Cerebellar nuclear complex (tissue), 1 donor: ENCODE measurements at places on chromosomes 4 and X.

DNA sequence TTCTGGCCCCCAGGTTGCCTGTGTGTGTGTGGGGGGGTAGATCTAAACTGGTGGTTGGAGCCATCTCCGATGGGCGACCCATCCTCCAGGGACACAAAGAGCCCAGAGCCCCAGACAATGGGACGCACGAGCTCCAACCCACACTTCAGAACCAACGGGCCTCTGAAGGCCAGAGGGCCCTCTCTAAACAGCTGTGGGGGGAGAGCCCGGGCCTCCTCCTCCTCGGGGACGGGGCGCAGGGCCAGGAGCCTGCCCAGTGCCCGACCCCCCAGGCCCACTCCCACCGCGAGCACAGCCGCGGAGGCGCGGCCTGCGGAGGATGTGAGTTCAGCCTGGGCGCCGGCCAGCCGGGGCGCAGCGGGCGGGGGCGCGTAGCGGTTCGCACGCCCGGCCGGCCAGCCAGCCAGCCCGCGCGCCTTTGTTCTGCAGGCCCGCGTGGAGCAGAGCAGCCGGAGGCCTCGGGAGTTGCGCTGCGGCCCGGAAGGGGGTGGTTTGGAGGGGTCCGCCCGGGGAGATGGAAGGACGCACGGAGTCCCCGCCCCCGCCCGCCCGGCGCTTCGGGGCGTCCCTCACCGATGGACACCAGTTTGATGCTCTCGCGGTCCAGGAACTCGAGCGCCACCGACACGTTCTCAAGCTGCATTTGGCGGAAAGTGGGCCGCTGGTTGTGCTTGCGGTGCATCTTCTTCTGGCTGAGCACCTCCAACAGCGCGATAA, 4.0 kb downstream of the FLNA start:
- DNase-seq, result no peak

- DNase-seq, result no peak
Measured at GRCh38 chrX:9966775-9967408, at the start of gene CLDN34. TSS of gene CLDN34 (plus strand) at chrX:9967358. CDS start at chrX:9967358, 0 bp downstream.

- no peak for DNase-seq
Measured at GRCh38 chrX:20235755-20236154, 31.0 kb downstream of the RPS6KA3 start.

- no peak for DNase-seq
Measured at GRCh38 chr4:100095729-100096595, 94.3 kb downstream of the DDIT4L start.

GRCh38 chr4:1058997-1059665, 47.7 kb downstream of the FGFRL1 start:
- no peak for DNase-seq

DNA sequence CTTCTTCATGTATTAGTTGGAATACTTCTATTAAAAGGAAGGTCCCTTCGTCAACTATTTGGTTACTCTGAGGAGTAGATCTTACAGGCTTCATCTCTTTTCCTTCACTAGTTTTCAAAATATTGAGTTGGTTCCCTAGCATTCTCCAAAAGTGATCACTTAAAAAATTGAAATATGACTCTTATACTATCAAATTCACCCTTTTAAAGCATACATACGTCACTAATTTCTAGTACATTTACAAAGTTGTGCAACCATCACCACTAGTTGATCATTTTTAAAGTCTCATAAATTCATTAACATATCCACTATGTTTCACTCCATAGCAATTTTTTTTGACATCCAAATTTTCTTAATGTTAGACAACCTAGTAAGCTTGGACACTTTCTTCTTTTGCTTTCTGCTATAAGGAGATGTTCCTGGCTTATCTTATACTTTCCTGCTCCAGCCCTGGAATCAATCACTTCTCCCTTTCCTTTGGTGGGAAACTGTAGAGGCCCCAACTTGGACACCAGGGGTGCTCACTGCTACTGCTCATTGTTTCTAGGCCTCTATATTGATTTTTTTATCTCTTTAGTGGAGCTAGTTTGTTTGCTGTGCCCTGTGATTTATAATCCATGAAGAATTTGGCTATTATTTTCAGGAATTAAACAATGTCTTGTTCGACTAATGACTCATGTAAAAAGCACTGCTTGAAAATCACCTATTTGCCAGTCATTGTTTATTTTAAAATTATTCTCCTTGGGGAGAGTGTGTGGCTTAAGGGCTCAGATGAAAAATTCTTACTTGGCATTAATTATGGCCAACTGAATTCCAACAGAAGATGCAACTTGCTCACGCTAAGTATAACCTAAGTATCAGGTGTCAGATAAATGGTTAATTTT, 4.0 kb upstream of the ZFX start:
- DNase-seq, result no peak

GRCh38 chrX:44178274-44179053, 165.0 kb downstream of the EFHC2 start:
- no peak for DNase-seq

DNA sequence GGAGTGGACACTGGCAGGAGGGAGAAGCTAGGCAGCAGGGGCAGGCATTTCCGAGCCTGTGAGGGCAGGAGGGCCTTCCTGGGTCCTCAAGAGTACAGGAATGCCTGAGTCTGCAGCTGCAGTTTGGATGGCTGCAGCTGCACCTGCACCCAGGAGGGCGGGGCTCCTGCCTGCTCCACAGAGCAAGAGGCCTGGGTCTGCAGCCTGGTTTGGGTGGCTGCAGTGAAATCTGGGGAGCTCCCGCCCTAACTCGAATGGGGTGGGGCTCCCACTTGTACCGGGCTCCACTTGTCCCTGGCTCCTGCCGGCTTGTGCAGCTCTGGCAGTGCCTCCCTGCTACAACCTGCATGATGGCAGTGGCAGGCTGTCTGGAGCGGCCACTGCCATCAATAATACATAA, 436.0 kb downstream of the ARHGAP24 start:
- DNase-seq, result no peak

DNA sequence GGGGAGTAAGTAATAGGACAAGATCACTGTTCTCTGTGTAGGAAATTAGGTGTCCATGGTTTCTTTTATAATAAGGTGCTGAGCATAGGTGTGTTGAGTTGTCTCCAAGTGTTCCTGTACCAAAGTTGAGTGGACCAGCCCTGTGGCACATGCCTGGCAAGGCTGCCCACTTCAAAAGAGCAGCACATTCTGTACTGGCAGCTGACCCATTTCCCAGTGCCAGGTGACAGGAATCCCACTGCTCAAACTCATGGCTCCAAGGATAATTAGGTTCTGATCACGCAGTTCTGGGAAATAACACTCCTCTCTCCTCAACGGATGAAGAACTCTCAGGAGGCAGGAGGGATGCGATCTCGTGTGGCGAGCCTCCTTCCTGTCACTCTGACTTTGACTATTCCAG, 12.8 kb upstream of the LGI2 start:
- no peak for DNase-seq

DNA sequence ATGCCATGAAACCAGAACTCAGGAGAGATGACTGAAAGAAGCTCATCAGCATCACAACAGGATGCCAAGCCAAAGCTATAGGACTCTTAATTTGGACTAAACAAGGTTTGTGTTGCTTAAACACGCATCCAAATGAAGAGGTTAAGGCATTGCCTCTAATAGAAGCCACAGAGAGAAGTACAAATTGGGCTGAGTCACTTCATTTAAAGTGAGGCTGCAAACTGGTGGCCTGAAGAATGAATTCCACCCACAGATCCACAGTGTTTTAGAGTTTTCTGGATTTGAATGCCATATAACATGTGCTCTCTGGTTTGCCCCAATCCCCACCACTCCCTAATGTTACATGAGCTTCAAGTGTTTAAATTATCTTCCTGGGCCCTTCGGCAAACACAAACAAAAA, 103.5 kb downstream of the FIP1L1 start:
- DNase-seq, result no peak

DNA sequence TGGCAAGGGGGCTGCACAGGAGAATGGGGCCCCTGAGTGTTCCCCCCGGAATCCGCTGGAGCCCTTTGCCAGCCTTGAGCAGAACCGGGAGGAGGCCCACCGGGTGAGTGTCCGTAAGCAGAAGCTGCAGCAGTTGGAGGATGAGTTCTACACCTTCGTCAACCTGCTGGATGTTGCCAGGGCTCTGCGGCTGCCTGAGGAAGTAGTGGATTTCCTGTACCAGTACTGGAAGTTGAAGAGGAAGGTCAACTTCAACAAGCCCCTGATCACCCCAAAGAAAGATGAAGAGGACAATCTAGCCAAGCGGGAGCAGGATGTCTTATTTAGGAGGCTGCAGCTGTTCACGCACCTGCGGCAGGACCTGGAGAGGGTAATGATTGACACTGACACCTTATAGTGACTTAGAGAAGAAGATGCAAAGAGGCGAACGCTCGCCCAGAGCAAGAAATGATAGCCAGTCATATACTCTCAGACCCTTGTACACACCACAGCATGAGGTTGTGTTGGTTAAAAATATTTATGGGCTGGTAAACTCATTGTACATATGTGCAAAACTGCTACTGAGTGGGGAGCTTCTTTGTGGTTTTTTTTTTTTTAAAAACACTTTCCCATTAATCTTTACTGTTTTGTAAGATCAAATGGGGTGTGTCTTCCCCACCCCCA, 52.5 kb downstream of the JADE1 start:
- no peak for DNase-seq
